ENCODE measurements at places on chromosomes 2 and 18. TPM values are rescaled to one million over a fixed set of nuclear protein-coding genes. Genes with fewer than 3 reads are reported as not detected.

Gene SRD5A2
- not detected for polyA plus RNA-seq

DNA sequence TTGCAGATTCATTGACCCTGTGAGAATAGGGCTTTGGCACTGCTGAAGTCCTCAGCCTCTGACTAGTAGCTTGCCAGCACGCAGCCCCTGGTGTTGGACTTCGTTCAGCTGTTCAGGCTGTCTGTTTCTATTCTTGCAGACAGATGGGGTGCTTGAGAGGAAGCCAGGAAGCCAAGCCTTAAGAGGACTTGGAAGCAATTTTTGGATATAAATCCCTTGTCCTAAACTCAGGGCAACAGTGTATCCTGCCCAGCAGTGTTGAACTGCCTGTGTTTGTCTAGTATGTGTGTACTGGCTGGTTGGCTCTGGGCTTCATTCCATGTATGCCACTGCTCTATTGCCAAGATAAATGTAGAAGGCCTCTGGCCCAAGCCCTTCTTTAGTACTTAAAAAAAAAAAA lies 108.6 kb downstream of the COMMD1 start:
- DNase-seq, result peak; percentile 90

Gene TXNDC2
- 0.17 TPM for polyA plus RNA-seq

GRCh38 chr2:143796051-143796450 lies 666.8 kb downstream of the ARHGAP15 start:
- DNase-seq, result no peak

Gene IL36RN
- polyA plus RNA-seq, result not detected

GRCh38 chr2:238099714-238100048 lies 459 bp upstream of the ESPNL start:
- no peak for DNase-seq

DNA sequence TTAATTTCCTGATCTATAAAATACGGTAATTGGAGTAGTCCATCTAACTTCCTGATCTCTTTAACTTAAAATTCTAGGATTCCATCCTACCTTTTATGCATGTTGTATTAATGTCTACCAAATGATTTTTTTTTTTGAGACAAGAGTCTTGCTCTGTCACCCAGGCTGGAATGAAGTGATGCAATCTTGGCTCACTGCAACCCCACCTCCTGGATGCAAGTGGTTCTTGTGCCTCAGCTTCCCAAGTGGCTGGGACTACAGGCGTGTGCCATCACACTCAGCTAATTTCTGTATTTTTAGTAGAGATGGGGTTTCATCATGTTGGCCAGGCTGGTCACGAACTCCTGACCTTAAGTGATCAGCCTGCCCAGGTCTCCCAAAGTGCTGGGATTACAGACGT lies 47.8 kb downstream of the CFAP36 start:
- DNase-seq, result no peak

Gene SKA1
- 12.1 TPM for polyA plus RNA-seq

DNA sequence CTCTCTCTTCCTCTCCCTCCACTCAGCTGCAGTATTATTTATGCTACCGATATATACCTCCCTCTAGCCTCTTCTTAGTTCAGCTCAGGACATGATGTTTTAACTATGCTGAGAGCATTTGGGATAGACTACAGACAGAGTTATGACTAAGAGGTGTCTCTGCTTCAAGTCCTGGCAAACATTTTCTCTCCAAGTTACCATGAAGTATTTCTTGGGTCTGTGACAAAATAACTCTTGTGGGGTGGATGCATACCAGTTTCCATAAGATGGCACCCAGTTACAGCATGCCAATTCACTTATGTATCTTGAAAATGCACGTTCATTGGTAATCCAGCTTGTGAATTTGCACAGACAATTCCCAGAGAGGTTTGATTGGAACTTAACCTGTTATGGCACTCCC lies 737.6 kb downstream of the SLC4A3 start:
- DNase-seq, result no peak

- no peak for DNase-seq
Measured at GRCh38 chr2:30789670-30790210, 17.5 kb downstream of the CAPN13 start.

Gene ACVR2A
- 3.5 TPM for polyA plus RNA-seq

Gene GKN2
- polyA plus RNA-seq, result not detected

Gene LRATD1
- polyA plus RNA-seq, result 16.4 TPM

DNA sequence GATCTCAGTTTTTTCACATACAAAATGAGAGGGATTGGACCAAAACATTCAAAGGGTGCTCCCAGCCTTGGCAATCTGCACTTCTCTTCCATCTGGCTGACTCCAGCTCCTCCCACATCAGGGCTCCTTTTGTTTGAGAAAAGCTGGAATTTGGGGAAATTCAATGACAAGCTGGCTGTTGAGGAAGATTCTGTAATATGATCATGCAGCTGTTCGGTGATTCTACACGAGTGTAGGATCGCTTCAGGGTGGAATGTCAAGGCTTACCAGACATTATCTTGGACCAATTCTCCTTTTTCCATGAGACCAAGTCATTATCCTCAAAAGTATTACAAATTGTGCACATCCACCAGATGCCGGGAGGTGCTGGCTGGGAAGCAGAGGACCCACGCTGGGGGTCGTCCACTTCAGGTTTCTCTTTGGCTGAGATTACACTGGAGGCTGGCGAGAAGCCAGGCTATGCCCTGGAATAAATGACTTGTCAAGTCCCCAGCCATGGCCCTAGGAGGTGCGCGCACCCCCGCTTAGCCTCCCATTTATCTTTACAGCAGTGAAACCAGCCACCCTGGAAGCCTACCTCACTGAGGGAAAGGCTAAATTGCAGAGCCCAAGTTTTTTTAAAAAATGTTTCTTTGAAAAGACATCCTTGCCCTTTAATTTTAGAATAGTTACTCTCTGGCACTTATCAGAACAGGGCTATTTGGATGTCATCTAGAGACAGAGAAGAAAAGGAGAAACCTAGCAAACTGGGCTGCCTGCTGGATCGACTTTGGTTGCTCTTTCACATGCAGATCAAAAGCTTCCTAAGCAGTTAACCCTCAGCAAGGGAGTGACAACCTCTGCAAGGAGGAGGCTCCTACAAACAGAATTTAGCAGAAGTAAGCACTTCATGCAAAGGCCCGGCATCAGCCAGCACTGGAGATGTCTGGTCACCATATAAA lies 42.5 kb upstream of the LCLAT1 start:
- peak; percentile 57 for DNase-seq

GRCh38 chr2:27844821-27845255 lies 45.3 kb downstream of the RBKS start:
- DNase-seq, result peak; percentile 65

DNA sequence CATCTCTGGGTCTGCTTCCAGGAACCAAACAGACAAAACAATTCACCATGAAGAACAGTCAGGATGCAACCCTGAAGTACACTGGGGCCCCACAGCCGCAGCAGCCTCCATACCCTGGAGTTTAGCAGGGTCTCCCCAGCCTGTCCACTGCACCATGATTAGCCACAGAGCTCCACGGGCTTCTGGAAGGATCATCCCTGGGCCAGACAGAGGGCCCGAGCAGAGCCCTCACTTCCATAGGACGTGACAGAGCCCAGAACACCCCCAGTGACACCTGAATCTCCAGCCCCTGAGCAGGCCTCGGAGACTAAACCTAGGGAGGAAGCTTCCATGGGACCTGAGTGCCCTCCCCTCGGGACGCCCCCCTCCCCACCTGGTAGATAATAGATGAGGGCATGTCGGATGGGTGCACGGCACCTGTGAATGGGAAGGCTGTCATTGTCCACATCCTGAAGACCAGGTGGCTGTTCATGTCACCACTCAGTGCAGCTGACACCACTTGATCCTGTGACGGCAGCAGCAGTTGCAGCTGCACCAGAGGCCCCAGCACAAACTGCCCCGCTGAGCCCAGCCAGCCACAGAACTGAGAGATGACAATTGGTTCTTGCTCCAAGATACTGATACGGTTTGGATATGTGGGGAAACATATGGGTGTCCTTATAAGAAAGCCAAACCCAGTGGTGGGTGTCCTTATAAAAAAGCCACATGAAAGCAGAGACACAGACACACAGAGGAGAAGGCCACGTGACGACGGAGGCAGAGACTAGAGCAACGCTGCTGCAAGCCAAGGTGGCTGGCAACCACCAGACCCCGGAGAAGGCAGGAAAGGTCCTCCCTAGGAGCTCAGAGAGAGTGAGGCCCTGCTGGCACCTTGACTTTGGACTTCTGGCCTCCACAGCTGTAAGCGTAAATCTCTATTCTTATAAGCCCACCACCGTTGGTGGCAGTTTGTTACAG lies 23.2 kb downstream of the KIF1A start:
- DNase-seq, result no peak

- no peak for DNase-seq
Measured at GRCh38 chr2:18611184-18611583, 21.8 kb upstream of the NT5C1B start.

DNA sequence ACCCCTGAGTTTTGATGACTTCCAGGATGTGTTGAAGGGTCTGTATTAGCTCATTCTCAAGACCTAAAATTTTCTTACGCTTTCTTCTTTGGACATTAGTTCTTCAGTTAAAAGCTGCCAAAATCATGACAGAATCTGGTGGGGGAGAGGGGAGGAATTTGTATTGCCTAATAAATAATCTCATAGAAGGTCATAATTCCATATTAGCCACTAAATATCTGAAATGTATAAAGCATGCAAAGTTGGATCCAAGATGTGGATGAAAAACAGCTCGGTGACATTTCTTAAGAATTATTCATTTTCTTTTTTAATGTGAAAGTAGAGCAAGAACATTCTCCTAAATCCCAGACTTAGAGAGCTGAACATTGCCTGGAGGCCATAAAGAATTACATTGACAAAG lies 120.1 kb downstream of the MMADHC start:
- no peak for DNase-seq

Gene MC2R
- not detected for polyA plus RNA-seq

GRCh38 chr2:28577791-28578680 lies 82.2 kb downstream of the PLB1 start:
- no peak for DNase-seq

Gene SLC4A5
- 0.37 TPM for polyA plus RNA-seq

DNA sequence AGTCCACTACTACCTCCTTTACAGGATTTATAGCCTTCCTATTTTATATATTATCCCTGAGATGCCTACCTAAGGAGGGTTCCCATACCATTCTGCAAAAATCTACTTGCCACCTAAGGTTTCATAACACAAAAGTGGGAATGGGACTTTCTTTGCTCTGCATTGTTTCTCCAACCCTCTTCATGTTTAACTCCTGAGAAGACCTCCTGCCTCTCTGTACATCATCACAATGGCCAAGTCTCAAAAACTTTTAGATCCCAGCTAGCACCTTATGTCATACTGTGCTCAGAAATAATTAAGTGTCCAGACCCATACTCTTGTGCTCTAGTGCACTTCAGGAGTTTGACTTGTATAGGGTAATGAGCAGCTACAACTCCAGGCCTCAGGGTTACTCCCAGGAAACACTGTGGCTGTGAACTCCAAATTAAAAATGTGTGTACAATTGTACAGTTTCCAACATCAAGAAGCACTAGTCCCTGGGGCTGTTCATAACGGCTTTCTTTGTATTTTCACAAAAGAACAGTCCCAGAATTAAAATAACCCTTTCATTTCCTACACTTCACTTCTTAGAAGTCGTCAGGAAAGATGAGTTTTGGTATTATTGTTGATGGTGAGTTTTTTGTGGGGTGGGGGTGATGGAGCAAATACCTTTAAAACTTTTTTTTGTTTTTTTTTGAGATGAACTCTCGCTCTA lies 39.4 kb downstream of the METAP1D start:
- no peak for DNase-seq

DNA sequence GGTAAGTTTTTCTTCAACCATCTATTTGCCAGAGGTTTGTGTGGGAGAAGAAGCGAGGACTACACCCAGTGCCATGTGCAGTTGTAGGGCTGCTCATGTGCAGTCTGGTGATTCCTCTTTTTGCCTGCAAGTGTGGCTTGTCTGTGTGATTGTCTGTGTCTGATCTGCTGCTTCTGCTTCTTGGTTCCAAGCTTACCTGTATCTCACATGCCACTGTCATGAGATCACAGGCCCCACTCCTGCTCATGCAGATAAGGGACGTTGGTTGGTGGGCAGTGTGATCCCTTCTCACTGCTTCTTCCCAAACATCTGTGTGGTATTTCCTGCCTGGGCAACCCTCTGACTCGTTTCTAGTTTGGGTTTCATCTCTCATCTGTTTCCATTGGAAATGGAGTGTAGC lies 27.1 kb downstream of the RRM2 start:
- no peak for DNase-seq

Gene FBXO15
- polyA plus RNA-seq, result 2.5 TPM

- no peak for DNase-seq
Measured at GRCh38 chr2:45836740-45837139, 185.3 kb downstream of the PRKCE start.

GRCh38 chr2:43224571-43225092 lies 1.8 kb downstream of the ZFP36L2 start:
- DNase-seq, result no peak

Gene VRK2
- polyA plus RNA-seq, result 2.2 TPM

Gene FAM237A
- polyA plus RNA-seq, result not detected

Gene KCNG2
- polyA plus RNA-seq, result 0.20 TPM

- peak; percentile 87 for DNase-seq
Measured at GRCh38 chr2:165645930-165646831, 147.9 kb downstream of the GALNT3 start.

GRCh38 chr2:40332191-40332826 lies 119.6 kb downstream of the SLC8A1 start:
- DNase-seq, result no peak

Gene OTOS
- 3.5 TPM for polyA plus RNA-seq

Gene SAG
- polyA plus RNA-seq, result not detected

DNA sequence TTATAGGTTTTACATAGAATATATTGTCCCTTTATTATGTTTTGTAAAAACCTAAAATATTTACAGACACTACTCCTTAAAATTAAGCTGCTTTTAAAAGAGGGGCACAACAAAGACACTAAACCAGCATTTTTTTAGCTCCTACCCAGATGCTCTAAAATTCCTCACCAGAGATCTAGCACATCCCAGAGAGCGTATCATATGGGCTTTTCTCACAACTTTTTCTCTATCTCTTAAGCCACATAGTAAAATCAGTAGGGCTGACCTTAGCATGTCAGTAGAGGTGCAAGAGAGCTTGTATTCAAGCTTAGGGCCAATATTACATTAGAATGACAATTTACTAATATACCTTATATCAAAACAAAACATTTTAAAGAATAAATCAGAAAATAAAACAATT lies 216.3 kb downstream of the TMX3 start:
- DNase-seq, result no peak

DNA sequence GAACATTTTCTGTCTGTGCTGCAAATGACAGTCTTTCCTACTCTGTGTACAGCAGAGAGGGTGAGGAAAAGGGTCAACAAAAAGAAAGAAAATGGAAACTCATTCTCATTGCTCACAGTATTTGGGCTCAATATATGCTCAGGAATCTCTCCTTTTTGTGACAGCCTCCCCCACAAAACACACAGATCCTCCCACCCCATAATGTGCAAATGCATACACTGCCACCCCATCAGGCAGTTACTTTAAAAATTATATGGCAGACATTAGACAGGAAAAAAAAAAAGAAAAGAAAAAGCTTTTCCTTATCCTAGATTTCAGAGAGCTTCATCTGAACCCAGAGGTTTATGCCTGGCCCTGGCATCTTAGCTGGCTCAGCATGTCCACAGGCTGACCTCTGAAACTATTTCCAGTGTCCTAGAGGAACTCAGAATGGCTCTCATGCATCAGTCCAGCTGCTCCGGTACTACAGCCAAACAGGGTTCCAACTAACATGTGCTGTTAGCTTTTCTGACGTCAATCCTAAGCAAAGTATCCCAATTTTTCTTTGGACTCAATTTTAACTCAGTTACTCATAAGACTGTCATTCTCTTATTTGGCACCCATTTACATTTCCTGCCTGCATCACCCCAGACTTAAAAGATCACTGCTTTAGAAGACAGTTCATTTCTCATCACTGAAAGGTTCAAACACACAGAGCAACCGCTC lies 105.9 kb downstream of the RBMS1 start:
- DNase-seq, result no peak

GRCh38 chr2:151239624-151240023 lies 22.0 kb downstream of the RBM43 start:
- DNase-seq, result no peak

Gene MBD1
- polyA plus RNA-seq, result 50.2 TPM

Data from brain (organoid and tissue), 16 donors.